GM10248 (cell line): ENCODE measurements at places on chromosomes 2 and 18.
A peak's percentile ranks its signal among the peaks of the same experiment; 100 is the strongest.

DNA sequence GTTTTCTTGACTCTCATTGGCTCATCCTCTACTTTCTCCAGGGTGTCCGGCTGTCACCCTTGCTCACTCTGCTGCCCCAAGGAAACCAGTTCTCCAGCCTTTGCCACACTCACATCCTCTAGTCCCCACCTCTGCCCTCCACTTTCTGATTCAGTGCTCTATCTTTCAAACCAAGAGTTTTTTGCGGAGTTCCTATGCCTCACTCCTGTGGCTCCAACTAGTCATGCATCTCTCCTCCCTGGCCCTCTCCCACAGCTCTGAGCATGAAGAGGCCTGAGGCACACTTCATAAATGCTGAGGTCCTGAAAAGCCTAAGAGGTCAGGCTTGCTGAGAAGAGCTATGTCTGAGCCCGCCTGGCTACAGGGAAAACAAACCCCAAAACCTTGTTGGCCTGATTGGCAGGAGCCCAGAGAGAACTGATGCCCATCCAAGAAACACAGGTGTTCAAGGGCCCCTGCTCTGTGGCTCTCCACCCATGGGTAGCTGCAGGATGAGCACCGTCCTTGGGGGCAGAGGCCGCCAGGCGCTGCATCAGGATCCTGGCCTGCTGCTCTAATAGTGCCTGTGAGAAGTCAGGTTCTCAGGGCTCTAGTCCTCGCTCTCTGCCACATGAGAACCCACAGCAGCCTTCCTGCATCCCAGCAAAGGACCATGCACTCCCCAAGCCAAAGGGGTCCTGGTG, 42.1 kb downstream of the HS1BP3 start:
- DNase-seq, result no peak

GRCh38 chr18:8463791-8464190, 145.4 kb upstream of the RAB12 start:
- no peak for DNase-seq

DNA sequence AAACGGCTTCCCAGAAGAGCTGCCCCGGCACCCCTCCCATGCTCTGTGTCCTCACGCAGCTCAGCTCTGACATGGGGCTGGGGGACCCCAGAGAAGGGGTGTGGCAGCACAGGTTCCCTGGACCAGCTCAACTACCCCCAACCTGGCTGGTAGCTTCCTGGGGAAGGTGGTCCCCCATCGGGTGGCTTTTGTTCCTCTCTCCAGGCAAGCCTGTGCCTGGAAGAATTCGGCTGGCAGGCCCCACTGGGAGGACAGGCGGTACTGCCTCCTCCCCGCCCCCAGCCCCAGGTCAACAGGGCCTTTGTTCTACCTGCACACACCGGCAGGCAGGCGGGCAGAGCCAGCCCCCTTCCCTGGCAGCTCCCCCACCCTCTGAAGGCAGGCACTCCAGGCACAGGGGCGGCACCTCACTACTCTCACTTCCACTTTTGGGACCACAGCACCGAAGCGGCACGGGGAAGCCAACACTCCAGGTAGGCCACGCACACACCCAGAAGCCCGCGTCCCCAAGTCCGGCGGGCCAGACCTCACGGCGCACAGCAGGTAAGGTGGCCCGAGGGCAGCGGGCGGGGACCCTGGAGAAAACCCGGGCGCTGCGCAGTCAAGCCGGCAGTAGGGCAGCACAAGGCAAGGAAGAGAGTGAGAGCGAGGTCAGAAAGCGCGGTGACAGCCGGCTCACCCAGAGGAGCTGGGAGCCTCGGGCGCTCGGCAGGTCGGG, 1.3 kb downstream of the HS6ST1 start:
- DNase-seq, result peak; percentile 74

DNA sequence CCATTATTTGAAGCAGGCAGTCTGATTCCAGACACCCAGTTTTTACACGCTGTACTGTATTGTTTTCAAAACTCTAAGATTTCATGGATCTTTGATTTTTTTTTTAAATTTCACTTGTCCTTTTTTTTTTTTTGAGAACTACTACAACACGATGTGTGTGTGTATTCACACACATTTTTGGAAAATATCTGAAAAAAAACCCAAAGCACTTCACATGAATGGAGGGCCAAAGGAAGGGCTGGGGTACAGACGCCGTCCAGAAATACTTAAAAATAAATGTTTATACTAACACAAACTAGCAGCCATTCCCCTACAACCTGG, 314 bp upstream of the SSB start:
- no peak for DNase-seq

DNA sequence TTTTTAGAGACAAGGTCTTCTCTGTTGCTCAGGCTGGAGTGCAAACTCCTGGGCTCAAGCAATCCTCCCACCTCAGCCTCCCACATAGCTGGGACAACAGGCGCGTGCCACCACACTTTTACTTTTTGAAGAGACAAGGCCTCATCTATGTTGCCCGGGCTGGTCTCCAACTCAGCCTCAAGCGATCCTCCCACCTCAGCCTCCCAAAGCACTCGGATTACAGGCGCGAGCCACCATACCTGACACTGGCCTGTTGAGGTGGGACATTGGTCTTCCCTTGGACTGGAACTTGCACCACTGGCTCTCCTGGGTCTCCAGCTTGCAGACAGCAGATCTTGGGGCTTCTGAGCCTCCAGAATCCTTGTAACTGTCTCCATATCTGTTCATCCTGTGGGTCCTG, 75.6 kb downstream of the NDUFA10 start:
- no peak for DNase-seq

DNA sequence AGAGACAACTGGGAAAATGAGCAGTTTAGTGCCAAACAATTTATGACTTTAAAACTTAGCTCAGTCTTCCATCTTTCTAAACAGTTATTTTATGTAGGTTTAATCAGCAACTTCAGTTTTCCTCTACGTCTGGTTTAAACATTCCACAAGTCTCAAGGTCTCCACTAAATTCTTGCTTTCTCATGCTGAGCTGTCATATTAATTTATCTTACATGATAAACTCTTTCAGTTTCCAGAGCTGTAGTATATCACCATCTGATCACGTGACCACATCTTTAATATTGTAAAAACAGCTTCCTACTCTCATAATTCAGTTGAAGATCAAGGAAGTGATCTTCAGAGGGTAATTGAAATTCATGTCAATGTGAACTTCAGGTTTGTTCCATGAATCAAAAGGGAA, 158.6 kb downstream of the ZNF804A start:
- no peak for DNase-seq

DNA sequence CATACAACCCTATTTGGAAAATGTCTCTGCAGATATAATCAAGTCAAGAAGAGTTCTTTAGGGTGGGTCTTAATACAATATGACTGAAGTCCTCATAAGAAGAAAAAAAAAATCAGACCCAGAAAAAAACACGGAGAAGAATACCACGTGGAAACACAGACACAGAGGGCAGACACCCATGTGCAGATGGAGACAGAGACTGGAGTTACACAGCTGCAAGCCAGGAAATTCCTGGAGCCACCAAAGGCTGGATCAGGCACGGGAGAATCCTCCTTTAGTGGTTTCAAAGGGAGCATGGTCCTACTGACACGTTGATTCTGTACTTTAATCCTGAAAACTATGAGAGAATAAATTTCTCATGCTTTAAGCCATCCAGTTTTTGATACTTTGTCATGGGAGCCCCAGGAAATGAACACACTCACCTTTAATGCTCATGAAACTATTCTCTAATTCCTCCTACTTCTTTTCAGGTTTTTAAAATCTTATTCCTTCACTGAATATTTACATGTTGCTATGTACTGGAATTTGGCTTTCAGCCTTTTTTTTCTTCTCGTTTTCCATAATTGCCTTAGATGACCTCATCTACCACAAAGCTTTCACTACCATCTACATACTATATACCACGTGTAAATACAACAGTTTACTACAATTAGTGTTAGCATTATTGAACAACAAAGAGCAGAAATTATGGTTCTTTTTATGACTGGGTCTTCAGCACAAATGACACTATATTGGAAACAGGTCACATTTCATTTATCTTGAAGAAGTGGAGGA, 529.1 kb downstream of the IRS1 start:
- DNase-seq, result no peak

- DNase-seq, result peak; percentile 43
Observed at GRCh38 chr2:231800493-231801091, 14.3 kb downstream of the COPS7B start.

GRCh38 chr2:8406271-8406670, 275.6 kb upstream of the ID2 start:
- no peak for DNase-seq

- no peak for DNase-seq
Observed at GRCh38 chr2:156448766-156449165, 12.6 kb downstream of the GPD2 start.

- no peak for DNase-seq
Observed at GRCh38 chr2:150292807-150293206, 194.7 kb downstream of the RND3 start.

GRCh38 chr2:205161156-205161839, 521.0 kb upstream of the NRP2 start:
- DNase-seq, result no peak

DNA sequence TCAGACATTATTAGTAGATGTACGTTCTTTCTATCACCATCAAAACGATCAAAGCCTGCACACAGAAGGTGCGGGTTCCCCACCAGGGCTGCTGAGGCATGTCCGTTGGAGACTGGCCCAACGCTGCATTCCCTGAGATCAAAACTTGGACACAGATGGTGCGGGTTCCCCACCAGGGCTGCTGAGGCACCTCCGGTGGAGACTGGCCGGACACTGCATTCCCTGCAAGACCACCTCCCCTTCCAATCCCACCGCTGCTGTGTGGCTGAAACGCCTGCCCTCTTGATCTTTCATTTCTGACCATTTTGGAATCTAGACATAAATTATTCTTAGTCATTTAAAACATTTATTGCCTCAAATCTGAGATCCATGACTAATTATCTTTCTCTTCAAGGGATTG, 254.2 kb upstream of the SALL3 start:
- DNase-seq, result no peak

DNA sequence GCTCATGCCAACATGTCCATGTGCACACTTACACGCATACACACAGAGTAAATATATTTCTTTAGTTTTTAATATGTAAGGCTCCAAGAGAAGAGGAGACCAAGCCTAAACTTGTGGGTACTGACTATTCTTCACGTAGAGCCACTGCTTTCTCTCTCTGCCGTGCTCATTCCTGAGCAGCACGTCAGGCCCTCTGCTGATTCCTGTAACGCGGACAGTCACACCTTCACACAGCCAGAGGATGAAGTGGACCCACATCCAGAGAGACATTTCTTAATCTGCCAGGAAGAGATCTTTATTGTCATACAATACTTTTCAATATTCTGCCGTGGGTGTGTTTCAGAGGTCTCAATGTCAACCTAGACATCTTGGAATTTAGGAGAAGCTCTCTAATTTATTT, 560.7 kb downstream of the STK39 start:
- DNase-seq, result no peak

- DNase-seq, result no peak
Observed at GRCh38 chr2:212073360-212073759, 465.2 kb downstream of the ERBB4 start.
